ENCODE measurements at places on chromosomes 3 and 15. TPM values are rescaled to one million over a fixed set of nuclear protein-coding genes. Genes with fewer than 3 reads are reported as not detected.

DNA sequence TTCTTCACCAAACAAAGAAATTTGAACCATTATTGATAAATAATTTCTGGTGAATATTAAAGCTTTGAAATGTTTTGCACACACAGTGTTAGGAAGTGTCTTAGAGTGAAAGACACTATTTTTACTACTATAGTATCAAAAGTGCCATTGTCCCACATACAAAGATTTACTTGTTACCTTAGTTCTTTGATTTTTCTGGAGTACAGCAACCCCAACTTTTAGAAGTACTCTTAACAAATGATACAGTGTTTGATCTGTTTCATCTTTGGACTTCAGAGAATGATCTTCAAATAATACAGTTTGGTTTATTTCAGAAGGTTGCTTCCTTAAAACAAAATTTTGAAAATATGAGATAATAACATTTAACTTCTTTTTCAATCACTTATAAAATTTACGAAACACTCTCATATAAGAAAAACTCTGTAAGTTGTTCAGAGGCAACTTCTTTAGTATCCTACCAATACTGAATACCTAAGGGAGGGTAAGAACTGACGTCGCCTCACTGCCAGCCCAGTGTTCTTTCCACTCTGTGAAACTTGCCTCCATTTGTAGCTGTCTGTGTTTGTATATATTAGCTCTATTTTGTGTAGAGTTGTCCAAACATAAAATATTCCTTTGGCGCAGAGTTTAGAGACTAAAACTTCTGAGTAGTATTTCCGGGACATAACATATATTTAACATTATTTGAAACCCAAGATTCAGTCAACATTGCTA is 464.2 kb downstream of the LPP start:
- no peak for DNase-seq

GRCh38 chr3:9409981-9410854 is 12.8 kb downstream of the SETD5 start:
- DNase-seq: no peak

DNA sequence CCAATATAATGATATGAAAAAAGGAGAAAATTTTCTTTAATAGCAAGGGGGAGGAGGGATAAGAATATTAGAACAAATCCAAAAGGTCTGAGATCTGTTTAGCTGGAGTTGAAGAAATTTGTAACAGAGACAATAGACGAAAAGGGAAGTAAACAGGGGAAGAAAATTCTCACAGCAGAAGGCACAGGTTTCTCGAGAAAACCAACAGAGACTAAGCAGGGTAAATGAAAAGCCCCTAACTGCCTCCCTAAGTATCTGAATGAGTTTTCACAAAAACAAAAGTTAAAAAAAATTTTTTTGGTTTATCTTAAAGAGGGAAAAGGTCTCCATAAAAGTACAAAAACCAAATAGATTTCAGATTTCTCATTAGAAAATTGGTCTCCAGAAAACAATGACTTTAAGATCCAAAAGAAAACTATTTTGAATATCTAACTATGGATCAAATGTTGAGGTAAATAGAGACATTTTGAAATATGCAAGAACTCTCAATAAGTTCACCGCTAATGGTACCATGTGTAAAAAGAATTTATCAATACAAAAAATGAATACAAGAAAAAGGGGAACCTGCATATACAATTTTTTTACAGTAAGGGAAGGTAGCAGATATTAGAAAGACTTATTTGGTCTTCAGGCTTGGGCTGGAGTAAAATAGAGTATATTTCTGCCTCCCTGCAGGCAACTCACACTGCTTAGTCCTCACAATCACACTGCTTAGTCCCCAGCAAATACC is 23.9 kb upstream of the NEK10 start:
- DNase-seq: no peak

GRCh38 chr3:36258421-36258820 is 121.9 kb upstream of the STAC start:
- DNase-seq: no peak

- no peak for DNase-seq
Observed at GRCh38 chr15:41079717-41080116, 36.4 kb downstream of the INO80 start.

- no peak for DNase-seq
Observed at GRCh38 chr15:75051191-75051608, 27.8 kb downstream of the PPCDC start.

DNA sequence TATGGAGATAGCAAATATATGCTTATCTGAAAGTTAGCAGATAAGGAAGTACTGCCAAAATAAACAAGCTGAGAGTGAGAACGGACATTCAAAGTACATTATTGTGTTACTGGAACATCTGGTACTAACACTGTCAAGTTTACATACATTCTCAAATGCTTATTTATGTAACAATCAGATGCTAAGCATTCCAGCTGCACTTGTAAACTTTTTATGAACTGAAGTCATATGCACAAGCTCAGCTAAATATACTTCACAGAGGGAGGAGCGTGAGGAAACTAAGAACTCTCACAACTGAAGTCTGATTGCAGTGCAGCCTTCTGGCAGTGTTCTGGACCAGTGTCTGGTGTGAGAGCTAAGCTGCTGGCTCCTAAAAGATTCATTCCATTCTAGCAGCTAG is 223.7 kb upstream of the NANOGP8 start:
- peak; percentile 65 for DNase-seq

GRCh38 chr15:63335543-63336240 is 46.0 kb downstream of the CA12 start:
- no peak for DNase-seq

- no peak for DNase-seq
Observed at GRCh38 chr3:11583638-11584046, 60.1 kb downstream of the VGLL4 start.

- DNase-seq: no peak
Observed at GRCh38 chr15:74132681-74133651, 2.6 kb downstream of the ISLR2 start.

DNA sequence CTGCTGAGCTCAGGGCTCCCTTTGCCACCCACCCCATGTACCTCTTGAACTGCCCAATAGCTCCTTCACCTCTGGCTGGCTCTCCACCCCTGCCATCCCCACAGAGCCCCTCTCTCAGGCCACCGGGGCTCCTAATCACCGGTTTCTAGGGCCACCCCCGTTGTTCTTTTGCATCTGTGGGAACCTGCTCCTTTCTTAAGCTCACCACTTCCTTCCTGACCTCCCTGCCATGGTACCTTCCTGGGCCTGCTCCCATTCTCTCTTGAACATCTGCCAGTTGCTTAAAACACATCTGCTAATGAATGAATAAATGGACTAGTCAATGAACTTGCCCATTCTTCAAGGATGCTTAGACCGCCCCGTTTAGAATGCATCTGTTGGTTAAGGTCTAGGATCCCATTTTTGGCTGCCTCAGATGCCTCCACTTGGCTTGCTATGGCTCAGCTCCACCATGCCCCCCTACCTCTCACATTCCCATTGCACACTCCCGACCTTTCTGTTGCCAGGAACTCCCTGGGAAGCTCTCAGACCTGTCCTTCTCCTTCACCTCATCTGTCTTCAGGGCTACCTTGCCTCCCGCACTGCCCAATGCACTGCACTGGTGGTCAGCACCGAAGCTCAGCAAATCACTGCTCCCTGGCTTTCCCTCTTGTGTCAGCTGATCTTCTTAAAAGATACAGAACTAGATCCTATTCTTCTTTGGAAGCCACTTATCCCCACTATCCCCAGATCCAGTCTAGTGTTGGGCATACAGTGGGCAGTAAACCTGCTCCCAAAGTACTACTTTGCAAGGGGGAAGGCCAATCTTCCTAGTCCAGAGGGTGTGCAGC is 9.1 kb downstream of the AMOTL2 start:
- no peak for DNase-seq

DNA sequence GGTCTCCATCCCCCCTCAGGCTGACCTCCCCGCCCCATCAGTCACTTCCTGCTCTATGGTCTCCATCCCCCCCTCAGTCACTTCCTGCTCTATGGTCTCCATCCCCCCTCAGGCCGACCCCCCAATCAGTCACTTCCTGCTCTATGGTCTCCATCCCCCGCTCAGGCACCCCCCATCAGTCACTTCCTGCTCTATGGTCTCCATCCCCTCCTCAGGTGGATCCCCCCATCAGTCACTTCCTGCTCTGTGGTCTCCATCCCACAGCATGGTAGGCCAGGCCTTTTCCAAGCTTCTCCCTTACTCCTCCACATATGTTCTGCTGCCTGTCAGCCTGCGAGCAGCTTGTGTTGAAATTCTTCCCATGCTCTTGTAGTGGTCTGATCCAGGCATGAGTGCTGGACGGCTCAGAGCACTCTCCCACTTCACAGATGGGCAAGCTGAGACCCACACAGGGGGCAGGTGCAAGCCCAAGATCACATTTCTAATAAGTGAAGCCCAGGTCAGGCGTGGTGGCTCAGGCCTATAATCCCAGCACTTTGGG is 36.8 kb downstream of the BDH1 start:
- DNase-seq: no peak

DNA sequence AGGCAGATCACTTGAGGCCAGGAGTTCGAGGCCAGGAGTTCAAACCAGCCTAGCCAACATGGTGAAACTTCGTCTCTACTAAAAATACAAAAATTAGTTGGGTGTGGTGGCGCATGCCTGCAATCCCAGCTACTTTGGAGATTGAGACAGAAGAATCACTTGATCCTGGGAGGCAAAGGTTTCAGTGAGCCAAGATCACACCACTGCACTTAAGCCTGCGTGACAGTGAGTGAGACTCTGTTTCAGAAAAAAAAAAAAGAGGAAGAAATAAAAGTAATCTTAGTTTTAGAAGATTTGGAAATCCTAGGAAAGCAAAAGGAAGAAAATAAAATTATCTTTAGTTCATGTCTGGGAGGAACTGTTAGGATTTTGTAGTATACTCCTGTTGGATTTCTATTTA is 77.2 kb downstream of the IL12A start:
- DNase-seq: no peak

DNA sequence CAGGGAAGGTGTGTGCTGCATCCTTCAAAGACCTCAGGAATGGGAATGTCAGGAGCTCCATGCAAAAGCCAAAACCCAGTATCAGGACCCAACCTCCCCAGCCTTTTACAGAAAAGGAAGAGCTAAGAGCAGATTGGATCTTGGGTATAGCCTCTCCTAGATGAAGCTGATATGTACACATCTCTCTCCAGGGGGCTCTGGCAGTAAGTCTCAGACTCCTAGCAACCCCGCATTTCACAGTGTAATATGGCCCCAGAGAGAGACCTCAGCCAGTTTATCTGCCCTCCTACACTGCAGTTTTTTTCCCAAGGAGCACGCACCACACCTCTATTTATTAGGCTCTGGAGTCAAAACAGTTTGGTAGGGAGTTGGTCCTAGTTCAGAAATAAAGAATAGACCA is 88.2 kb downstream of the RBPMS2 start:
- no peak for DNase-seq

GRCh38 chr3:108346301-108347227 is 50.2 kb downstream of the HHLA2 start:
- DNase-seq: no peak

Gene LIPC
- not detected for total RNA-seq

Gene SPSB4
- total RNA-seq: not detected

Gene LMAN1L
- not detected for total RNA-seq

Gene P2RY1
- total RNA-seq: 0.29 TPM

Gene ACOX2
- 10.8 TPM for total RNA-seq

Gene DPH6
- 6.9 TPM for total RNA-seq

Gene CDCP1
- total RNA-seq: 124 TPM

Gene SERINC4
- not detected for total RNA-seq

All from PC-3 (cell line).